ENCODE measurements at places on chromosomes 3 and 15. TPM values are rescaled to one million over a fixed set of nuclear protein-coding genes. Genes with fewer than 3 reads are reported as not detected.

The C3orf22 gene
- not detected for total RNA-seq

The UBR1 gene
- 83.9 TPM for total RNA-seq

The ZMAT3 gene
- 9.7 TPM for total RNA-seq

The MCTP2 gene
- 0.94 TPM for total RNA-seq

The ARHGEF3 gene
- total RNA-seq: 31.3 TPM

The GP5 gene
- not detected for total RNA-seq

The SAMD7 gene
- not detected for total RNA-seq

The HRG gene
- total RNA-seq: not detected

The UBL7 gene
- total RNA-seq: 30.4 TPM

The MDFIC2 gene
- not detected for total RNA-seq

The TJP1 gene
- 80.4 TPM for total RNA-seq

The ADAMTS17 gene
- total RNA-seq: 8.5 TPM

The SSUH2 gene
- total RNA-seq: 1.3 TPM

The DET1 gene
- total RNA-seq: 20.7 TPM

The CISH gene
- total RNA-seq: 0.63 TPM

The ZNF501 gene
- total RNA-seq: 25.0 TPM

The THAP10 gene
- total RNA-seq: 4.1 TPM

The CPLX3 gene
- 1.6 TPM for total RNA-seq

The SLC22A13 gene
- 1.3 TPM for total RNA-seq

The IL20RB gene
- 1.3 TPM for total RNA-seq

The RHOV gene
- 8.1 TPM for total RNA-seq

The HTR3E gene
- not detected for total RNA-seq

The ADGRG7 gene
- not detected for total RNA-seq

The GOLGA6L6 gene
- total RNA-seq: not detected
